ENCODE measurements at places on chromosomes 4 and X.
A peak's percentile ranks its signal among the peaks of the same experiment; 100 is the strongest.

GRCh38 chr4:145731028-145731427 lies 51.1 kb downstream of the C4orf51 start:
- no peak for DNase-seq

- DNase-seq: no peak
These were observed 9.3 kb downstream of the PDGFRA start for GRCh38 chr4:54238389-54238788.

- no peak for DNase-seq
These were observed 5.1 kb upstream of the RPS3A start for GRCh38 chr4:151094290-151094751.

DNA sequence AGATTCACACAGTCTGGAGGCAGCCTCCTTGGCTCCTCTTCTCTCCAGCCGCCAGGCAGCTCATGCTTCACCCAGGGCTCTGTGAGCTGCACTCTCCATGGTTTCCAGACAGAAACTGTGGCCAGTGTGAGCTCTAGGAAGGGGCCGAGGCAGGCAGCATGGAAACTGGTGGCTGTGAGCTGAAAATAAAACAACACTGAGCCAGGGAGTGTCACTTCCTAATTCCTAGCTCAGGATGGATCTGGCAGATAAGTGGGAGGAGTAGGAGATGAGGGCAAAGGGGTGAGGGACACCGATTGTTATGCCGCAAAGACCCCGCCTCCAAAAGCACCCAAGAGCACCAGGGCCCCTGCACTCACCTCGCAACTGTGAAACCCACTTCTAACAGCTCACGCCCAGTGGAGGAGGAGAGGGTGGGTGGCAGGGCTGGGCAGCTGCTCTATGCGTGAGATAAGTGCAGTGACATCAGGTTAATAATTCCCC lies 69.8 kb downstream of the FHDC1 start:
- DNase-seq: no peak

- DNase-seq: no peak
These were observed 23.1 kb upstream of the TLR7 start for GRCh38 chrX:12843668-12844279.

GRCh38 chr4:150501009-150501727 lies 80.8 kb upstream of the MAB21L2 start:
- no peak for DNase-seq

DNA sequence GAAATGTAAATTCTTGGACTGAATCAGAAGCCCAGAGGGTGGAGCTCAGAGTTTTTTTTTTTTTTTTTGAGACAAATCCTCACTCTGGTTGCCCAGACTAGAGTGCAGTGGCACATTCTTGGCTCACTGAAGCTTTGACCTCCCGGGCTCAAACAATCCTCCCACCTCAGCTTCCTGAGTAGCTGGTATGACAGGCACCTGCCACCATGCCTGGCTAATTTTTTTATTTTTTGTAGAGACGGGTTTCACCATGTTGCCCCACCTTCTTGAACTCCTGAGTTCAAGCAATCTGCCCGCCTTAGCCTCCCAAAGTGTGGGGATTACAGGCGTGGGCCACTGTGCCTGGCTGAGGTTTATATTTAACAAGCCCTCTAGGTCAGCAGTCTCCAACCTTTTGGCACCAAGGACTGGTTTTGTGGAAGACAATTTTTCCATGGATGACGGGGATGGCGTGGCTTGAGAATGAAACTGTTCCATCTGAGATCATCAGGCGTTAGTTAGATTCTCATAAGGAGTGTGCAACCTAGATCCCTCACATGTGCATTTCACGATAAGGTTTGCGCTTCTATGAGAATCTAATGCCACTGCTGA lies 76.7 kb downstream of the FHIP1A start:
- DNase-seq: no peak

- DNase-seq: no peak
These were observed 17.6 kb downstream of the TRIM61 start for GRCh38 chr4:164959896-164960295.

DNA sequence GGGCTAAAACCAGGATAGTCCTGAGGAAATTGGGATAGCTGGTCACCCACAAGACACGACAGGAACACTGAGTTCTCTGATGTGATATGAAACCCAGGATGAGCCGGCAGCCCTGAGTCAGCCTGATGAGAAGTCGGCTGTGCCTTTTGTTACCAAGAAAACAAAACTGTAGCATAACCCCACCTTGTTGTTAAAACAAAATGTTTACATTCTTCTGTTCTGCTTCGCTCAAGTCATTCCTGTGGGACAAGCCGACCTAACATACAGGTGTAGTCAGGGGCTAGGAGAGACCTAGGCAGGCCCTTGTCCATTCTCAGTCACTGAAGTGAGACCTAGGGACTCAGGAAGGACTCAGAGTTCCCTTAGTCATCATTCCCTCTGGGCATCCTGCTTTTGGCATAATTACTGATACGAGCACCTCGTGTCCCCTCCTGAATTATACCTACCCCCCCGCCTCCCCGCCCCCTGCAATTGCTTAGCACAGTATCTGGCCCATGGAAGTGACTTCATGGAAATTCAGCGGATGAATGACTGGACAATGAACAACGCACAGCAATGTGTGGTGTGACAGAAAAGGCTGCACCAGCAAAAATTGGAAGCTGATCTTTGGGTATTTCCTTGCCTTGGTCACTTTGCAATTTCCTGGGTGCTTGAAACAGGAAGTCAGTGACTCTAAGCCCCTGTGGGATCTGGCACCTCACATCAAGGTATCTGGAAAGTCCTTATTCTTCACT lies 31.9 kb upstream of the TLR2 start:
- peak; percentile 82 for DNase-seq

DNA sequence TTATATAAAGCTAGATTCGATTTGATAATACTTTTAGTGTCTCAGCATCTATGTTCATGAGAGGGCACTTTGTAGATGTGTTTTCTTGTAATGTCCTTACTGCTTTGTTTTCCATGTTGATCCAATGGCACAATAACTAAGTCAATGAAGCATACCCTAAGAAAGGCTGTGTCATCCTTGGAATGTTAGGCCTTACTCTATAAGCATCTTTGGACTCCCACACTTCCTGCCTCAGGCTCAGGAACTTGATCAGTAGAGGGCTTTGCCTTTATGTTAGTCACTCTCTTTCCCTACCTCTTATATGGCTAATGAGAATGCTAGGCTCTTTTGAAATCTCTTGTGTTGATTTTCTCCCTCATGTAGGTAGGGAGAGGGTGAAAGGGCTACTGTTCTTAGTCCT lies 33.2 kb upstream of the EDA2R start:
- DNase-seq: no peak

DNA sequence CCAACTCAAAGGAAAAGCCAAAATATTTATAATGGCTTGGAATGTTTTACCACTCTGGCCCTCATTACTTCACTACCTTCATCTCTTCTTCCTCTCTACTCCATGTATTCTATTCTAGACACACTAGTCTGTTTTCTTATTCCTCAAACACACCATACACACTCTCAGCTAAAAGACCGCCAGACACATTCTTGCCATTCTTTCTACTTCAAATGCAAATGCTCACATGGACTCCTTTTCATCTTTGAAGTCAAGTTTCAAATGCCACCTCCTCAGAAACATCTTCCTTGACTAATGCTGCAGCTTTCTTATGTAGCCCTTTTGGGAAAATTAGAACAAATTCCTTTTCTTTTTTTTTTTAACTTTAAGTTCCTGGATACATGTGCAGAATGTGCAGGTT lies 412.9 kb upstream of the FMR1 start:
- no peak for DNase-seq

DNA sequence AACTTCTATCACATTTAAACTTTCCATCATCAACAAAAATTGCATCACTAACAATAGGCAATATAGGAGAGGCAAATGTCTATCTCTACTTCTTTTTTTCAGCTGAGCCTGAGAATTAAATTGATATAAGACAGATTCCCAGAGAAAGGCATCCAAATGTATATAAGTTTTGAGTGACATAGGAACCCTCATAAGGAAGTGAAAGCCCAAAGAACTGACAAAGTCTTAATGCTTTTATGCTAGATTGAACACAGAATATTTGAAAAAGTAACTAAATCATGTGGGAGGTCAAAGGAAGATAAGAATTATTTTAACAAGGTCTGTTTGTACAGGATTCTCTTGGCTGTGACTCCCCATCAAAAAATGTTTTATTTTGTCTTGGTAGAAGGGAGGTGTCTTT lies 714.9 kb downstream of the GRXCR1 start:
- no peak for DNase-seq

- no peak for DNase-seq
These were observed at the start of gene ADH1C for GRCh38 chr4:99352602-99353537. ADH1C (minus strand) TSS chr4:99352746; CDS start chr4:99352675, 71 bp downstream.

DNA sequence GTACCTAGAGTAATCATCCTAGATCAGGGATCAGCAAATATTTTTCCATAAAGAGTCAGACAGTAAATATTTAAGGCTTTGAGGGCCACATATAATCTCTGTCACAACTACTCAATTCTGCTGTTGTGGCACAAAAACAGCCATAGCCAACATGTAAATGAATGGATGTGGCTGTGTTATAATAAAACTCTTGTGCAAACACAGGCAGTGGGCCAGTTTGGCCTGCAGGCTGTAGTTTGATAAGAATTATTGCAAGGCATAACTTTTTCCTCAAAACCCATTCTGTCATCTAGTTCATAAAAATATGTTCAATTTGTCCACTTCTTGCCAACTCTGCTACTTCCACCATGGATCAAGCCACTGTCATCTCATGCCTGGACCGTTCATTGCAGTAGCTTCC lies 39.4 kb upstream of the SHROOM4 start:
- DNase-seq: no peak

DNA sequence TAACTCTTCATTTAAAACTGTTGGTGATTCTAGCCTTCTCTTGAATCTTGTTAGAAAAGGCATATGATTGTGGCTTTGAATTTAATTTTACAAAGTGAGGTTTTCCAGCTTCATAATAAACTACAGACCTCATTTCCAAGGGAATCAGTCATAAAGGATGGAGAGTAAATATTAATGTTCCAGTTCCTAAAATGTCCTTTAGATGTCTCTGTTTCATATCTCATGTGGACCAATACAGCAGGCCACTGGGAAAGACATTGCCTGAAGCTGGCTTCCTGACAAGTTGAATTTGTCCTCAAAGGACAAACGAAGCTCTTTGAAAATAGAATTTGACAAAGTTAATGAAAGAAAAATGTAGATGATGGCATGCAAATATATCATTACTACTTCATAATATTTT lies 125.4 kb downstream of the ZNF330 start:
- DNase-seq: no peak

- DNase-seq: no peak
These were observed 37.4 kb downstream of the FAM241A start for GRCh38 chr4:112182604-112183003.

DNA sequence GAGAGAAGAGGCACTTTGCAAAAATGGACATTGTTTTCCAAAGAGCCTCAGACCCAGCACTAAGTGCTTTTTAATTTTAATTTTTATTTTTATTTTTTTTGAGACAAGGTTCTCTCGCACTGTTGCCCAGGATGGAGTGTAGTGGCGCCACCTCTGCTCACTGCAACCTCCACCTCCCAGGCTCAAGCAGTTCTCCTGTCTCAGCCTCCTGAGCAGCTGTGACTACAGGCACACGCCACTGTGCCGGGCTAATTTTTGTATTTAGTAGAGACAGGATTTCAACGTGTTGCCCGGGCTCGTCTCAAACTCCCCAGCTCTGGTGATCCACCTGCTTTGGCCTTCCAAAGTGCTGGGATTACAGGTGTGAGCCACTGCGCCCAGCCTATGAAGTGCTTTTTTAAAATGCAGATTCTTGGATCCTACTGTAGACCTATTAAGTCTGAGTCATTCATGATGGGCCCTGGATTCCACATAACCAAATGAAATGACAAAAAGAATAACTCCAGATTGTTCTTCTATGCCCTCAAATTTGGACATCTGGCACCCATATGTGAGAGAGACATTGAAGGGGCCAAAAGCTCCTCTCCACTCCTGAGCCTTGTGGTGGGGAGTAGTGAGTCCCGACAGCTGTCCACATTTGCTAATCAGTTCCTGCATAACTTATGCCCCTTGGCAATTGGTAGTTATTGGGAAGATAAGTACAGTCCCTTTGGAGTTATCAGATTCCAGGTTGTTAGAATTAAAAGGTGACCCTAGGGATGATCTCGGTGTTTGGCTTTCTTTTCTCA lies 3.6 kb downstream of the NOCT start:
- no peak for DNase-seq

DNA sequence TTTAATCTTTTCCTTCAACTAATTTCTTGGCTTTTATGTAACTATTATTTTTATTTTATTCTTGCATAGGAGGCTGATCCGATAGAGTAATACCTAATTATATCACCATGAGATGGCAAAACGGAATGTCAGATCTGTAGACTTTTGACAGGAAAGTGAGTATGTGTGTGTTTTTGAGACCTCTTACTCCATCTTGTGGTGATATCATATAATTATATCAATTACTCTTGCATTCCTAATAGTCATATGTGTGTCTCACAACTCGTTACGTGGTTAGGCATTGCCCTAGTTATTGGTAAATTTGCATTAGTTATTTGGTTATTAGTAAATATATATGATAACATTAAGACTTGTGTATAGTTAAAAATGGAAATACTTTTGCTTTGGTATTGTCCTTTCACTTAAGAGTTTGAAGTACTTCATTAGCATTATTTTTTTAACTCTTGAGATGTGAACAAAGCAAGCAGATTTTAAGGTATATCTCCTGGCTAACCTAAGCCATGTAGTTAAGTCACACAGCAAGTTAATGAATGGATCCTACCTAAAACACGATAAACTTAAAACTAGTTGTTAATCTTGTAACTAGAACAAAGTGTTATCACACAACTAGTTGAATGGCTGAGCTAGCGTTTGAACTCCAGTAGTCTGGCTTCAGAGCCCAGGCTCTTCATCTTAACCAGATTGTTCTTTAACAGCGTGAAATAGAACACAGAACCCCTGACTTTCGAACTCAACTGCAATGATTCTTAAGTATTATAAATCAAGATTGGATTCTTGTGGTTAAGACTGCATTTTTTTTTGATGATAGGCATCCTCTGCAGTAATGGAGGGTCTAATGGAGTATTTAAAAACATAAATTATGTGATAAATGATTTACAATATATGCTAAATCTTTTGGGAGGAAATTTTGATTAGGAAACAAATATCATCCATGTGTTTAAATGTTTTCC lies 67.1 kb downstream of the PGRMC2 start:
- no peak for DNase-seq

DNA sequence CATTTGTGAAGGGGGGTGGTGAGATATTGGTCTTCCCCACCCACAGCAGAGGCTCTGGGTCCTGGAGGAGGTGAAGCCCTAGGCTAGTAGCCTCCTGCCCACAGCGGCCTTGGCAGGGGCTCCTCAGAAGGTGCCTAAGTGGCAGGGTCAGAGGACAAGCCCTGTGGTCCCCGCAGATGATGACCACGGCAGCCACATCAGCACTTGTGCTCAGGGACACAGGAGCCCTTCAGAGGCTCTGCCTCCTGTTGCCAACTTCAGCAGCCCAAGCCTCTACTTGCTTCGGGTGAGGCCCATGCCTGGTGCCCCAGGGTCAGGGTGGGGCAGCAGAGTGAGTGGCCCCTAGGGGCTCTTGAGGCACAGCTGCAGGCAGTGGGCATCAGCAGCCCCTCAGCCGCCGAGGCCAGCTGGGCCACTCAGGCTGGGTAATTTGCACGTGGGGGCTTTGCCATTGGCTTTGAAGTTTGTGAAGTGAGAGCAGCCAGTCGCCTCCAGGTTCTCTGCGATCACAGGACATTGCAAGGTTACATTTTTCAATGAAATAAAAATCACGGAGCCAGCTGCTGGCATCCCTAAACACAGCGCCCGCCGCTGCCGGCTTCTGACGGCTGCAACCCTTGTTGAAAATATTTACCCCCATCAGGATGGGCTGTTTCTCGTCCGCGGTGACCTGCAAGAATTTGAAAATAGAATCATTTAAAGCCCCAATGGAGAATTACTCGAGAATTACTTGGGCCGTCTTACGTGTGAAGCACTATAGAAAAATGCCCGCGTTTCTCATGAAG lies 108.5 kb downstream of the HMX1 start:
- DNase-seq: peak; percentile 66
